Activated CD4-positive, alpha-beta T cell treated with anti-CD3 and anti-CD28 coated beads for 36 hours (primary cell): ENCODE measurements at places on chromosomes 3 and 15.
A peak's percentile ranks its signal among the peaks of the same experiment; 100 is the strongest.

GRCh38 chr3:5729852-5730251 lies 542.3 kb downstream of the EDEM1 start:
- no peak for DNase-seq

DNA sequence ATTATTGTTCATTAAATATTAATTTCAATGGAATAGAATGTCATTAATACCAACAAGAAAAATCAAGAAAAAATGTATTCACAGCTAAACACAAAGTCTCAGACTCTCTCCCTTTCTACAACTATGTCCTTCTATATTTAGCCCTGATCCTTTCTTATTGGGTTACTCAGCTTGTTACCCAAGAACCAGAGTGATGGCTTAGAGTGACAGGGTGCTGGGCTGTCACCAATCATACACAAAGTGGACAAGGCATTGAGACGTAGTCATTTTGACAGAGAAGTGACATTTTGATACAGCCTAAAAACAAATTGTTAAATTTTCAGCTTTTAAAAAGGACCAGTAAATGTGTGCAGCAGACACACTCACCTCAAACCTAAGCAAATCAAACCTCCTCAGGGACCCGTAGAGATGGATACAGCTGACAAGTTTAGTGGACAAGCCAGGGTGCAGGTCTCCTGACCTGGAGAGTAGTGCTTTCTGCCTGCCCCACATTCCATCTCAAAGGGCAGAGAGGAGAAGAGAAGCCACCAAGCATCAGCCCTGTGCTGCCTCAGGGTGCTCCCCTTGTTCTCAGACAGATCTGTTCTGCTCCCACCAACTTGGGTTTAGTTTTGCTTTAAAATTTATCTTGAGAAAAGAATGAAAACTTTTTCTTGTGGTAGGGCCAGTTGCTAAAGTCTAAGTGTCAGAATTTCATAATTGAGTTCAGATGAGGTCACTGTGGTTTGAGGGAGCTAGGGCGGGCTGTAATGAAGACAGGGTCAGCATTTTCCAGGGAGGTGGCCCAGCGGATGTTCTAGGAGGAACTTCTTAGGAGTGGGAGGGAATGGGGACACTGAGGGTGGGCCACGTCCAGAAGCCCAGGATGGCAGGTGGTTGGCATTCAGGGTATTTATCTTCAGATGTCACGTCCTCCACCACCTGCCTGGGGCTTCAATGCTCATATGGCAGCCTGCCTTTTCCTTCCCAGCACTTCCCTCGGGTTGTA lies 136.5 kb upstream of the TBL1XR1 start:
- no peak for DNase-seq

GRCh38 chr3:2579206-2579605 lies 480.5 kb downstream of the CNTN4 start:
- no peak for DNase-seq

DNA sequence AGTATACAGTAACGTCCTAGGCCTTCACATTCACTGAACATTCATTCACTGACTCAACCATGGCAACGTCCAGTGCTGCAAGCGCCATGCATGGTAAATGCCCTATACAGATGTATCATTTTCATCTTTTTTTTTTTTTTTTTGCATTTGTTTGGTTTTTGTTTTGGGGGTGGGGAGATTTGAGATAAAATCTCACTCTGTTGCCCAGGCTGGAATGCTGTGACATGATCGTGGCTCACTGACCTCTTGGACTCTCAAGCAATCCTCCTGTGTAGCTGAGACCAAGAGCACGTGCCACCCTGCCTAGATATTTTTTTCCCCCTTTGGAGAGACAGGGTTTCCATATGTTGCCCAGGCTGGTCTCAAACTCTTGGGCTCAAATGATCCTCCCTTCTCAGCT lies 37.4 kb downstream of the SUSD5 start:
- DNase-seq = no peak

DNA sequence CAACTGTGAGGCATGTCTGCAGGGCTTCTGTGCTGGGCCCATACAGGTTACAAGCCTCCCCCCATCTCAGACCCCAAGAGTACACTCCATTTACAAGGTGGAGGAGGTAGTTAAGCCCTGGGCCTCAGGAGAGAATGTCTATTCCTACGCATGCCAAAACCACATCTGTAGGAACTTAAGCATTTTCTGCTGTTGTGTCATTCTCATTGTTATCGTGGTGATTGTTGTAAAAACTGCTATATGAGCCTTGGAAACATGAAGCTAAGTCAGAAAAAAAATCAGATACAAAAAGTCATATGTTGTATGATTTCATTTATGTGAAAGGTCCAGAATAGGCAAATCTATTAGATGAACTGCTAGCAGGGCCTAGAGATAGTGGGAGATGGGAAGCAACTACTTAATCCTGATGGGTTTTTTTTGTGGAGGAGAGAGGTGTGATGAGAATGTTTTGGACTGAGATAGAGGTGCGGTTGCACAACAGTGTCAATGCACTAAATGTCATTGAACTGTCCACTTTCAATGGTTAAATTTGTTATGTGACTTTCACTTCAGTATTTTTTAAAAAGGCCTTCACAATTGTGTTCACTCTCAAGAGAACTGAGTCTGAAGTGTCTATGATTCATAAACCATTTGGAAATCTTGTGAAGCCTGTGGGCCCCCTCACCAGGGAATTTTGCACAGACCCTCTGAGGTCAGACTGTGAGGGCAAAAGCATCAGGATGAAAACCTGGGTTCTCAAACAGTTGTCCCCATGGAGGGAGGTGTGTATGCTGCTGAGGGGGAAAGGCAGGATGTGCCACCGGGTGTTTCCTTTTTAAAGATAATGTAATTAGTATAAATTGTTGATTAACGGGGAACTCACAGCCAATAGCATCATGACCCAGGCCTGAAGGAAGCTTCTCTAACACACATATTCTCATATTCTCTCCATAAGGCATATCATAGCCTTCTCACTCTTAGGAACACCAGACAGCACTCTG lies 3.2 kb downstream of the RTP3 start:
- no peak for DNase-seq

GRCh38 chr3:23490459-23490858 lies 287.3 kb downstream of the UBE2E2 start:
- no peak for DNase-seq

DNA sequence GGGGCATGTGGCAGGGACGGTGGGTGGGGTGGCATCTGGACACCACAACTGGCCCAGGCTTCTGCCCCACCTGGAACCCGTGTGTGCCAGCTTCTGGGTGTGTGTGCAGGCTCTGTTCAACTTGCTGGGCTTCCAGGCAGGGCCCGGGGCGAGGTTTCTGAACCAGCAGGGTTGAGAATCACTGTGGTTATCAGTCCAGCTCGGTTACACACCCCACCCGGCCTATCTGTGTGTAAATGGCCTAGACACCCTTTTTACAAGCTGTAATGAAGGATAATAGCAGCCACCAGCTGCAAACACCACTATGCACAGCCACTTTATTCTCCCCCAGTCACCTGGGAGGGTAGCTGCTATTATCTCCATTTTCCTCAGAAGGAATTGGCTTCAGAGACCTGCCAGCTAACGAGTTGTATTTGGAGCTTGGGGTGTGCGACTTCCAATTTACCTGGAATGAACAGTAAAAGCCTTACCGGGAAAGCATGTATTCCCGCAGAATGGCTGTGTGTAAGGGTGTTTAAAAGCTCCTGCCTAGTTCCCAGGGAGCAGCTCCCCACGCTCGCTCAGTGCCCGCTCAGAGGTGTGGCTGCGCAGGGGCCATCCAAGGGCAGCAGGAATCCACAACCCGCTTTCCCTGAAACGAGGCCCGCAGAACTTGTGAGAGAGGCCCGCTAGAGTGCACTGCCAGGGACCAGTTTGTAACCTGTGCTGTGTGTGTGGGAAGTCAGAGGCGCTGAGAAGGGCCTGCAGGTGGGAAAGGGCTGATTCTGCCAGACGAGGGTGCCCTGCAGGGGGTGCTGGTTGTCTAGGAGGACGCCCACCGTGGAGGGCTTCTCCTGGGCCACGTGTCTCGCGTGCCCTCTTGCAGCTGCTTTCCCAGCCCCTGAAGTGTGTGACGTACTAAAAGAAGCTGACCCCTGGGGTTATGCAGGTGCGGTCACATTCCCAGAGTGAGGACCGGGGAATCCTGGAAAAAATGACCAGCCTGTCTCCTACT lies 83.5 kb downstream of the C3orf70 start:
- peak; percentile 7 for DNase-seq

DNA sequence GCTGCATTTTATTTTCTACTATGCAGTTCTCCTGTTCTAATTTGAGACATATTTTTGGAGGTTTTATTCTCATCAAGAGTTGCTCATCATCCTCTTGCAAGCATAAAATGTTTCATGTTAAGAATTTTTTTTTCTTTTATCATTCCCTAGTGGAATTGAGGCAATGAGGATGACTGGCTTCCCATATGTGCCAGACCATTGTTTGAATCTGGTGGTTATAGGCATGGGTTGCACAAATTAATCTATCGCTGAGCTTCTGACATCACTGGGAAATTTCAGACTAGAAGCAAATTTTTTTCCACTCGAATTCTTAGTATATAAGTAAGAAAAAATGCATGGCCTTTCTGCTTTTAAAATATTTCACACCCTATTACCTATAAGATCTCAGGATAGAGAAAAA lies 279.1 kb upstream of the PLSCR5 start:
- no peak for DNase-seq

- DNase-seq = no peak
These were observed 65.8 kb downstream of the PIK3CB start for GRCh38 chr3:138768946-138769345.

GRCh38 chr3:192188218-192188835 lies 539.0 kb downstream of the FGF12 start:
- DNase-seq = peak; percentile 72

- DNase-seq = no peak
These were observed 71.3 kb upstream of the VEPH1 start for GRCh38 chr3:157574531-157574930.

- no peak for DNase-seq
These were observed 48.9 kb downstream of the SSUH2 start for GRCh38 chr3:8595695-8596115.
